Fibroblast of lung (primary cell): ENCODE measurements at places on chromosomes 13 and 19. TPM values are rescaled to one million over a fixed set of nuclear protein-coding genes. Genes with fewer than 3 reads are reported as not detected.

The ZNF83 gene
- total RNA-seq, result 47.0 and 60.6 TPM in 2 replicates

The GFY gene
- not detected in 2 replicates for total RNA-seq

The ZNF433 gene
- total RNA-seq, result 5.1 and 8.9 TPM in 2 replicates

The SCN1B gene
- total RNA-seq, result 14.1 and 14.5 TPM in 2 replicates

The VSTM1 gene
- total RNA-seq, result not detected in 2 replicates

The MBD3L2B gene
- total RNA-seq, result not detected in 2 replicates

The MEF2B gene
- under 0.01 and 0.33 TPM in 2 replicates for total RNA-seq

The TEX26 gene
- total RNA-seq, result 0.26 and 0.66 TPM in 2 replicates

The FGF22 gene
- under 0.01 TPM in 1 of 2 replicates, not detected in the other for total RNA-seq

The PEX11G gene
- 3.8 and 3.9 TPM in 2 replicates for total RNA-seq

The MAB21L1 gene
- total RNA-seq, result 0.77 and 2.0 TPM in 2 replicates
